ENCODE measurements at places on chromosomes 1 and 21.

DNA sequence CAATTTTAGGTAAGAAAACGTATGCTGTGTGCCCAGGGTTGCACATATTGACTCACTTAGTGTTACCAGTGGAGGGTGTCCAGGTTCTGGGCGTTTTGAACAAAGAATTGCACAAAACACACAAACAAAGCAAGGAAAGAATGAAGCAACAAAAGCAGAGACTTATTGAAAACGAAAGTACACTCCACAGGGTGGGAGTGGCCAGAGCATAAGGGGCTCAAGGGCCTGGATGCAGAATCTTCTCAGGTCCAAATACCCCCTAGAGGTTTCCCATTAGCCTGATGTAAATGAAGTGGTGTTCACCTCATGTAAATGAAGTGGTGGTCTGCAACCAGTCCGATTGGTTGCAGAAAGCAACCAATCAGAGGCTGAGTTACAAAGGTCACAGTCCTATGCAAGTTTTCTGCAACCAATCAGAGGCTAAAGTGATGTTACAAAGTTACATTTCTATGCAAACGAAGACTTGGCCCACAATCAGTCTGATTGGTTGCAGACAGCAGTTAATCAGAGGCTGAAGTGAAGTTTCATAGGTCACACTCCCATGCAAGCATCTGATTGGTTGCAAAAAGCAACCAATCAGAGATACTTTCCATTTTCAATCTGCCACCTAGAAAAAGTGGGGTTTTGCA lies 228.3 kb downstream of the ST6GALNAC3 start:
- no peak for DNase-seq

DNA sequence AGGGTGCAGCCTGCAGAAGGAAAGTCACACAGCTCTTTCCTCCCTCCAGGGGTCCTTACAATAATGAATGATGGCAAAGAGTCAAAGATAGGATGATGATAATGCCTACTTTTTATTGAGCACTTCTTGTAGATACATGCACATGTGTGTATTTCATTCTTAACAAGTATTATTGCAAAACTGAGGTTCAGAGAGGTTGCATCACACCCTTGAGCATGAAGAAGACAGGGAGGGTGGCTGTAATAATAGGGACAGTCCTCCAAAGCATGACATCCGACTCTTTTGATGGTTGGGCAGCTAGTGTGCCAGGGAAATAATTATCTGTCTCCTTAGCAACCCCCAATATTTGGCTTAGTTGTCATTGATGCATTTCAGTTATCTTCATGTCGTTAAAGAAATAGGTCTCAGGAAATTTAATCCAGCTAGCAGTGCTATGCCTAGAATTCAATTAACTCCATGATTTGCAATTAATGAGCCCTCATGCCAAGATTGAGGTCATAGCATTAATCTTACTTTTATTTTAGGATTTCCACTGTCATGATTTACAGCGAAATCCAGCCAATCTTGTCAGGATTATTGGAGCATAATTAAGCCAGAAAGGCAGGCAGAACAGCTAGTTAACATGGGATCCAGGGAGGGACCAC lies 35.0 kb downstream of the DNAJC6 start:
- no peak for DNase-seq

GRCh38 chr1:197336571-197336970 lies 68.5 kb downstream of the CRB1 start:
- DNase-seq, result no peak

DNA sequence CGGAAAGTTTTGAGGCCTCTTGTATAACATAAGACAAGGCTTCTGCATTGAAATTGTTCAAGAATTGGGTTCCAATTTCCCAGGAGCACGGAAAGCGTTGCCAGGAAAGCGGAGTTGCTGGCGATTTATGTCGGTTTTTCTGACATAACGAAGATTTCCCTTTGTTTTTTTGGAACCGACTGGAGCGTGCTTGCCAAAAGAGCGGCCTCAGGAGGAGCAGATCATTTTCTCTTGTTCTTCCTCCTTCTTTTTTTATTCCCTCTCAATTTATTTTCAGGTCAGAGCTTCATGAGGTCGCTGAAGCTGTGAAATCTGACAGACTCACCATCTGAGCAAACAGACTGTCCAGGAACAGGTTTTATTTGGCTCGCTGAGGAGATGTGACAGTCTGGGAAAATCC lies 275.5 kb downstream of the CAMTA1 start:
- DNase-seq, result no peak

DNA sequence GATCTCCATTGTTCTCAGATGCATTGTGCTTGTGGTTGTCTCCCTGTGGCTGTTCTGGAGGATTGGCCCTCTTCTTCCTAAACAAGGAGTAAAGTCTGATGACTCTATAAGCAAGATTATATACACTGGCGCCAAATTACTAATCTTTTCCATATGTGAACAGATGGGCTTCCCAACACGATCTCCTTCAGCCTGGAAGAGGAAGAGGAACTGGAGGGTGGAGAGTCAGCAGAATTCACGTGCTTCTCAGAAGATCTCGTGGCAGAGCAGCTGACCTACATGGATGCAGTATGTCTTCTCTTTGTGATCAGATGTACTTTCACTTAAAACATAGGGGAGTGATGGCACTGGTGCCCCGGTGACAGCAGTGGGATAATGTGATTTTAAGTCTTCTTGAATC lies 78.7 kb downstream of the RGL1 start:
- DNase-seq, result no peak

DNA sequence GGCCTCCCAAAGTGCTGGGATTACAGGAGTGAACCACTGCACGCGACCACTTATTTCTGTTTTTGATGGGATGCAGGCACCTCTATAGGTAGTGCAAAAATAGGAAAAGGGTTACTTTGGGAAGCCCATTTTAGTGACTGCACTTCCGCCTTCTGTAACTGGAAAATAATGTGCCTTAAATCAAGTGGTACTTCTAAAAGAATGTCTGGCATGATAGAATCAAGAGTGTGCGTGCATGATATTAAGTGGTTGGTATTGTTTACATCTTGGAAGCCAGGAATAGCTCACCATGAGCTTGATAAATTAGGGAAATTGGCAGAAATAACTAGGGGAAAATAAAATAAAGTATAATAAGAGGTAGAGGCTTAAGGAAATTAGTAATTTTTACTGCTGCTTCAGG lies 1067.0 kb downstream of the ADGRL2 start:
- no peak for DNase-seq

GRCh38 chr1:229993894-229994293 lies 73.1 kb upstream of the GALNT2 start:
- DNase-seq, result no peak

- peak; percentile 64 for DNase-seq
These were observed 248.9 kb upstream of the ADGRL4 start for GRCh38 chr1:79255421-79255820.

DNA sequence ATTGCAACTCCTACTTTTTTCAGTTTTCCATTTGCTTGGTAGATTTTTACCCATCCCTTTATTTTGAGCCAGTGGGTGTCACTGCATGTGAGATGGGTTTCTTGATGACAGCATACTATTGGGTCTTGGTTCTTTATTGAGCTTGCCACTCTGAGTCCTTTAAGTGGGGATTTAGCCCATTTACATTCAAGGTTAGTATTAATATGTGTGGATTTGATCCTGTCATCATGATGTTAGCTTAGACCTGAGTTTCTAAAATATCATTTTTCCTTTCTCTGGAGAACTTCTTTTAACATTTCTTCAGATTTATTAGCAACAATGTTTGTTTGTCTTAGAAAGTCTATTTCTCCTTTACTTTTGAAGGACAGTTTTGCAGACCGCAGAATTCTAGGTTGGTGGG lies 11.8 kb upstream of the S100B start:
- no peak for DNase-seq

All from PC-3 (cell line).